Esophagus squamous epithelium (tissue), 5 donors: ENCODE measurements at places on chromosomes 2 and 18. TPM values are rescaled to one million over a fixed set of nuclear protein-coding genes. Genes with fewer than 3 reads are reported as not detected.

The DLX1 gene
- total RNA-seq: not detected

The PARD3B gene
- 4.4 TPM for total RNA-seq

DNA sequence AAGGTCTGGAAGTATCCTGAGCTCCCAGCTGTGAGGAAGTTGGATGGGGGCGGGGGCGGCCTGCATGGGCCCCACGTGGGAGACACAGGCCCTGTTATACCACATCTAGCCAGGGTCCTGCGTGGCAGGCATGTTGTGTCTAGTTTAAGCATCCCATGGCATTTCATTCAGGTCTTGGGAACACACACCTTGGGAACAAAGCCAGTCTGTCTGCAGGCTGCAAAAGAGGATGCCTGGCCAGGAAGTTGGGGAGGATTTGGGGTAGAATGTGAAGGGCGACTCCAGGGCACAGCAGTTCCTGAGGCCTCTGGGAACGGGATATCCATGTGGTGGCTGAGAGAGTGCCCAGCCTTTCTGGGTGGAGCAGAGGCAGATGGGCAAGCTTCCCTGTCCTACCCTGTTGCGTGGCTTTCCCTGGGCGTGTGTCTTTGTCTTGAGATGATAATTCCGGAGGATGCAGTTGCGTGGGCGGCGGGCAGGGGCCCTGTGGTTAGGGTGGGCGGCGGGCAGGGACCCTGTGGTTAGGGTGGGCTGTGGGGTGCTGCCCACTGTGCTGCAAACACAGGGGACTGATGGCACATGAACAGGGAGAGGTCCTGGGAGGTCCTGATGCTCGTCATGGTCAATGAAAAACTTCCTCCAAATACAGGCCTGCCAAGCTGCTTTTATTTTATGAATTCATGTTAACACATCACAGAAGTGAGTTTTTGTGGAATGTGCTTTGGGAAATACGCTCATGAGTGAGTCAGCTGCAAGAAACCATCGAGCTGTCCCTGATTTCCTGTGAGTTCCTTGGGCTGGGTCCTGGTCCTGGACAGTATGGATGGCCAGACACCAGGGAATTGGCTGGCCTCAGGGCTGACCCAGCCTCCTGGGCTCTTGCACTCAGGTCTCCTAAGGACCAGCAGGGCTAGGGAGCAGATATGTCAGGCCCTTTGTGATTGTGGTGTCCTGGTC, 90.0 kb upstream of the HS6ST1 start:
- H3K4me1 ChIP-seq: peaks cover 8% of the 10 kb centered on the region
- H3K36me3 ChIP-seq: no peaks in the 10 kb centered on the region
- no peak for DNase-seq
- no peaks in the 10 kb centered on the region for H3K27me3 ChIP-seq
- no peak overlapping the region for H3K4me3 ChIP-seq

DNA sequence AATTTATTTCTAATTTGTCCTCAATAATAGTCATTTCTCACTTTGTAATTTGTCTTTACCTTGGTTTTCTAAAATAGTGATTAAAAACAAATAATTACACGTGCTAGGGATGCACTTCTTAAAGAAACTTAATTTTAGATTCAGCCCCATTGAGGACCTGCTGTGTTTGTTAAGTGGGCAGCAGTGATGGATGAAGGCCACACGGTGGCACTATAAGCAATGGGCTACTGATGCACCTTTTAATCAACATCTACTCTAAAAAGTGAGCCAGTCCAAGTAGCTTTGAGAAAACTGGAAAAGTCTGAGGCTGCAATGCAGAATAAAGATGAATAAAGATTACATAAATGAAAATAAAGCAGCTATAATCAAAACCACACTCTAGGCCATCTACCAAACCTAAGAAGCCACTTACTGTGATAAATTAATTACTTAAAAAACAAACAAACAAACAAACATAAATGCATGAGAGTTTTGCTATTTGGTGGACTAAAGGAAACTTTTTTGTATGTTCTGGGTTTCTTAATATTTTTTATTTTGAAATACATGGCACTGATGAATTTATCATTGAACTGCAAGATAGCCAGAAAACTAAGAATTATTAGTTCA, 89.3 kb downstream of the PDE11A start:
- no peak overlapping the region for H3K27ac ChIP-seq
- no peaks in the 10 kb centered on the region for H3K27me3 ChIP-seq
- DNase-seq: no peak

DNA sequence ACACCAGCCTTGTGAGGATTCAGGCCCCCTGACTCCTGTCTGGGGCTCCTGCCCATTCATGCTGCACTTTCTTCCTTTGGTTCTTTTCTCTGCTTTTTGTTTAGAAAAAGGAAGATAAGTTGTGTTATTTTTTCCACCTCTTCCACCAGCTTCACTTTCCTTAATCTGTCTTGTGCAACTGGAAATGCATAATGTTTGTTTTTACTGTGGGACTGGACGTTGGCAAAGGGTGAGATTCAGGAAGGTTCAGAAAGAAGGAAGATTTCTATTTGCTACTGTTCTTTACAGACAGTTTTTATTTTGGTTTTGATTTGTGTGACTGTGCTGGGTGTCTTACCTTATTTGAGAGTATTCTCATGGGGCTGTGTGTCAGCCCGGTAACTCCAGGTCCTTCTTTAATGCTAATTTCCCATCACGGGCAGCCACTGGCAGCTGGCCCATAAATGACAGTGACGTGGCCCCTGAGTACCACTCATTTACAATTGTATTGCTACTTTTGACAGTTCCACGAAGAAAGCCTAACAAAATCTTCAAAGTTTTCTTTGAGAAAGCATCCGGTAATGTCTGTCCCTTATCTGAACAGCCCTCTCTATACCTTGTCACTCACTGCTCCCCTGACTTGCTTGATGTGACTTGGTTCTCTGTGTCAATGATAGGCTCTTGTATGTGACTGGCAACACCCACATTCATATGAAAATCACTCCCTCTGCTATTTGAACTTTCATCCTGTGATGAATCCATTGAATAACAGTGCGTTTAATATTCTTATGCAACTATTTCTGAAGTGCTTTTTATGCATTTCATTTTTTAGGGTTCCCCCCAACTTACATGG, 32.7 kb downstream of the RHBDD1 start:
- no peaks in the 10 kb centered on the region for H3K4me1 ChIP-seq
- H3K4me3 ChIP-seq: no peak overlapping the region
- H3K27ac ChIP-seq: no peak overlapping the region

DNA sequence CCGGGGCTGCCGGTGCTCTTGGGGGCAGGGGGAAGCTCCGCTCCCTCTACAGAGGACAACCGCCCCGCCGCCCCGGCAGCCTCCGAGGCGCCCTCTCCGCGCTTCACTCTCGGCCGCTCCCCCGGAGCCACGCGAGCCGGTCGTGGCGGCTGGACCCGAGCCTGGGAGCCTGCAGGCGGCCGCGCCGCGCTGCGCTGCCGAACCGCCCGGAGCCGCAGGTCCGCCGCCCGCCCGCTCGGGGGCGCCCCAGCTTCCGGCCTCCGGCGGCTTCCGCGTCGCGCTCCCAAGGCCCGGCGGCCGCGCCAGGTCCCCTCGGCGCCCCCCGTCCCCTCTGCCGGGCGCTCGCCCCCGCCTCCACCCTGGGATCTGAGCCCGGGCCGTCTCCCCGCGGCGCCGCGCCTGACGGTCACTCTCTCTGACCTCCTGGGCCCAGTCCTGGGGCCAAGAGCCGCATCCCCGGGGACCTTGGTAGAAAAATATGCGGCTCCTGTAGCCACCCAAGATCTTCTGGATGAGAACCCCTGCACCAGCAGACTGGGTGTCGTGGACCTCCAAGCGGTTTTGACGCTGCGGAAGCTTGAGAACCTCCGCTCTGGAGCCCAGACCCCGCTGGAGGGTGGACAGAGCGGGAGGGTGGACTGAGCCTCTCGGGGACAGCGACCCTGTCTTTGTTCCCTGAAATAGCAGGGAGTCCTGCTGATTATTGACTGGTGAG, 44.3 kb downstream of the SERTAD2 start:
- peak overlapping the region; percentile 55 for H3K4me3 ChIP-seq
- H3K36me3 ChIP-seq: no peaks in the 10 kb centered on the region
- H3K27me3 ChIP-seq: no peaks in the 10 kb centered on the region
- H3K4me1 ChIP-seq: peaks cover 44% of the 10 kb centered on the region
- DNase-seq: no peak

- no peak for DNase-seq
- H3K4me1 ChIP-seq: no peaks in the 10 kb centered on the region
- no peak overlapping the region for H3K27ac ChIP-seq
- H3K27me3 ChIP-seq: no peaks in the 10 kb centered on the region
Measured at GRCh38 chr2:165857876-165858275, 63.8 kb upstream of the GALNT3 start.

DNA sequence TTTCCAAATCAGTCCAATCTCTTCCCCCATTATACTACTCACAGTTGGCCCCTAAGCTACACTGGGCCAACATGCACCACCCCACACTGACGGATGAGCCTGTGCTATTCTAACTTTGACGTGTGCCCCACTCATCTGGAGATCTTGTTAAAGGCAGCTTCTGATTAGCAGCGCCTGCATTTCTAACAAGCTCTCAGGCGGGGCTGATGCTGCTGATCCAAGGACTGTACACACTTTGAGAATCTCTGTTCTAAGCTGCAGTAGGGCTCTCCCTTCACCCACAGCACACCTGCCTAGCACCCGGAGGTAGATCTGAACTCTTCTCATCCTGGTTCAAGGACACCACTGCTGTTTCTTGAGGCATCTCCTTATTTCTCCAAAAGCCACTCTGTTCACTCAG, 200.7 kb downstream of the SLC4A3 start:
- H3K4me1 ChIP-seq: no peaks in the 10 kb centered on the region
- no peaks in the 10 kb centered on the region for H3K27me3 ChIP-seq

DNA sequence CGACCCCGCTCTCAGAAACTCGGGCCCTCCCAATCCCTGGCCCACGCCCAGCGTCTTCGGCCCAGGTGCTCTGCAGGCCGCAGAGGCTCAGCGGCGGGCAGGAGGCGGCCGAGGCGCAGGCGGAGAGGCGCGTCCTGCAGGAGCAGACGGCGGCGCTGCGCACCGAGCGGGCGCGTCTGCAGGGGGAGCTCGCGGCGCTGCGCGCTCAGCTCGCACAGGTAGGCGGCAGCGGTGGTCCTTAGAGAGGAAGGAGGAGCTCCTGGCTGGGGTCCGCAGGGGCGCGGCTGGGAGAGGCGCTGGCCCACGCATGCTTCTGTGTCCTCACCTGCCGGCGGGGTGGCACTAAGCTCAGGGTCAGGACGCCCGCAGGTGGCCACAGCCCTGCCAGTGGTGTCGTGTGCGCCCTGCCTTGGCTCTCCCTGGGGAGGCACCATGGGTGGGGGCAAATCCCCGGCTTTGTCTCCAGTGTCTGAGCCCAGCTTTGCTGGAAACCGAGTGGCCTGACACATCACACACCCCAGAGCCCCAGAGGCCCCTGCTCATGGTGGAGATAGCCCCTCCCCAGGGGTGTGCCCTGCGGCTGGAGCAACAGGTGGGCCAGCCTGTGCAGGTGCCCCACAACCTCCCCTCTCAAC, 14.9 kb upstream of the SNED1 start:
- peaks cover 39% of the 10 kb centered on the region for H3K4me1 ChIP-seq
- no peak for DNase-seq
- H3K36me3 ChIP-seq: no peaks in the 10 kb centered on the region
- no peaks in the 10 kb centered on the region for H3K27me3 ChIP-seq

GRCh38 chr18:3245853-3246634, 1.6 kb upstream of the MYL12A start:
- no peaks in the 10 kb centered on the region for H3K27me3 ChIP-seq
- H3K4me3 ChIP-seq: peak overlapping the region; percentile 93
- peaks cover 24% of the 10 kb centered on the region for H3K4me1 ChIP-seq
- peaks cover 8% of the 10 kb centered on the region for H3K36me3 ChIP-seq
- peak; percentile 42 for DNase-seq
- H3K27ac ChIP-seq: peak overlapping the region; percentile 100

DNA sequence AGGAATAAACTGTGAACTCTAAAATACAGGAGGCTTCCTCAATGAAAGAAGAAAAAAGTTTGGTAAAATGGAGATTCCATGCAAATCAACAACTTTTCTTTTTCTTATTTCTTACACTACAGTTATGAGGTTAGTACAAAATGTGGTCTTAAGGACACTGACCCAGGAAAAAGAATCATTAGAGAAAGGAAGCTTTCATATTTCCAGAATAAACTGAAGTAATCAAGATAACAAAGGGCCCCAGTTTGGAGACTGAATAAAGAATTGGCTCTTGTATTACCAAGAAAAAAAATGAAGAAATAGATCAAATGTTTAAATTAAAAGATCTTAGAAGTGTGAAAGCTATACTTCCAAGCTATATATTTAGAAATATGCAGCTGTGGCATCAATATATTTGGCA, 72.3 kb downstream of the SLC66A3 start:
- no peaks in the 10 kb centered on the region for H3K4me1 ChIP-seq
- H3K27ac ChIP-seq: no peak overlapping the region
- no peaks in the 10 kb centered on the region for H3K27me3 ChIP-seq
- no peak overlapping the region for H3K4me3 ChIP-seq

GRCh38 chr2:177359836-177360595, 32.6 kb upstream of the AGPS start:
- no peaks in the 10 kb centered on the region for H3K36me3 ChIP-seq
- no peak overlapping the region for H3K27ac ChIP-seq
- H3K4me1 ChIP-seq: no peaks in the 10 kb centered on the region
- H3K4me3 ChIP-seq: no peak overlapping the region

- H3K4me1 ChIP-seq: no peaks in the 10 kb centered on the region
- H3K27ac ChIP-seq: no peak overlapping the region
- H3K4me3 ChIP-seq: no peak overlapping the region
- no peaks in the 10 kb centered on the region for H3K27me3 ChIP-seq
Measured at GRCh38 chr2:12890066-12890465, 173.3 kb downstream of the TRIB2 start.

DNA sequence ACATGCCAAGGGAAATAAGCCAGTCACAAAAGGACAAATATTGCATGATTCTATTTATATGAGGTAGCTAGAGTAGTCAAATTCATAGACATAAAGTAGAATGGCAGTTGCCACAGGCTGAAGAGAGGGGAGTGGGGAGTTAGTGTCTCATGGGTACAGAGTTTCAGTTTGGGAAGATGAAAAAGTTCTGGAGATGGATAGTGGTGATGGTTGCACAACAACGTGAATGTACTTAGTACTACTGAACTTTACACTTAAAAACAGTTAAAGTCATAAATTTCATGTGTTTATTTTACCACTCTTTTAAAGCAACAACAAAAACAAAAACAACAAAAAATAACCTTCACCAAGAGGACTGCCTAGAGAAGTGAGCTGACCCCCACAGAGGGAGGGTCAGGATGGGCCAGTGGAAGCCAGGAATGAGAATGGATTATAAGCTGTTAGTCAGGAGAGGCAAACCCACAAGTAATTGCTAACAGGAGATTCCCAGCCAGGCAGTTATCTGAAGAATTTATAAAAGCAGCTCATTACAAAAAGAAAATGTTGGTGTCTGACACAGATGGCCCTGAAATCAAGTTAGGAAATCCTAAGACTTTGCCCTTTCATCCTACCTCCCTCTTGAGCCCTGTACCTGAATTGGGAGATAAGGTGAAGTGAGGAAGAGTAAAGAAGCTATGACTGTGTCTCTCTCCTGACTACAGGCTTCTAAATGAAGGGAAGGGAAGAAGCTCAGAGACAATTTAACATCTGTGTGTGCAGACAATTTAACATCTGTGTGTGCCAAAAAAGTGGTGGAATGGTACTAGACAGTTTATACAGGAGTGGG, 263.4 kb downstream of the PDE11A start:
- no peaks in the 10 kb centered on the region for H3K4me1 ChIP-seq
- no peak overlapping the region for H3K27ac ChIP-seq
- H3K4me3 ChIP-seq: no peak overlapping the region
- no peak for DNase-seq
- H3K36me3 ChIP-seq: no peaks in the 10 kb centered on the region

- H3K27me3 ChIP-seq: no peaks in the 10 kb centered on the region
- H3K27ac ChIP-seq: no peak overlapping the region
- no peaks in the 10 kb centered on the region for H3K36me3 ChIP-seq
- no peak for DNase-seq
Measured at GRCh38 chr18:9786631-9787030, 78.5 kb downstream of the RAB31 start.

- H3K4me3 ChIP-seq: no peak overlapping the region
- no peaks in the 10 kb centered on the region for H3K27me3 ChIP-seq
- no peaks in the 10 kb centered on the region for H3K36me3 ChIP-seq
Measured at GRCh38 chr2:156191527-156191926, 141.0 kb downstream of the NR4A2 start.
